ENCODE measurements at places on chromosomes 12 and 14.

DNA sequence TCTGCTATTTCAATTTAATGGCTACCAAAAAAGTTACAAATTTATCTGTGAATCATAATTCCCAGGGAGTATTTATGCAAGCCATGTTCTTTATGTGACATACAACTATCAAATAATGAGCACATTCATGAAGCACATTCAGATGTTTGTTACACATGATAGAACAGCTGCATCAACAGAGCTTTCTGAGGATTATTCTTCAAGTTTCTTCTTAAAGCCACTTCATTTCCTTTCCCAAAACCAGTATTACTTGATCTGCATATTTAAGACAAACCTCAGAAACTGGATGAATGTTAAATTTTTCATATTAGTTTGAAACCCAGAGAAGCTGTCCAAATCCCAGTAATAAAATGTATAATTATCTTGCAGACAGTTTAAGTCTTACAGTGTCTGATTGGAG lies 73.6 kb upstream of the SOX5 start:
- DNase-seq: no peak

- no peak for DNase-seq
Observed at GRCh38 chr14:100893228-100893601, 10.3 kb downstream of the RTL1 start.

- no peak for DNase-seq
Observed at GRCh38 chr14:104458845-104459244, 120.7 kb upstream of the C14orf180 start.

DNA sequence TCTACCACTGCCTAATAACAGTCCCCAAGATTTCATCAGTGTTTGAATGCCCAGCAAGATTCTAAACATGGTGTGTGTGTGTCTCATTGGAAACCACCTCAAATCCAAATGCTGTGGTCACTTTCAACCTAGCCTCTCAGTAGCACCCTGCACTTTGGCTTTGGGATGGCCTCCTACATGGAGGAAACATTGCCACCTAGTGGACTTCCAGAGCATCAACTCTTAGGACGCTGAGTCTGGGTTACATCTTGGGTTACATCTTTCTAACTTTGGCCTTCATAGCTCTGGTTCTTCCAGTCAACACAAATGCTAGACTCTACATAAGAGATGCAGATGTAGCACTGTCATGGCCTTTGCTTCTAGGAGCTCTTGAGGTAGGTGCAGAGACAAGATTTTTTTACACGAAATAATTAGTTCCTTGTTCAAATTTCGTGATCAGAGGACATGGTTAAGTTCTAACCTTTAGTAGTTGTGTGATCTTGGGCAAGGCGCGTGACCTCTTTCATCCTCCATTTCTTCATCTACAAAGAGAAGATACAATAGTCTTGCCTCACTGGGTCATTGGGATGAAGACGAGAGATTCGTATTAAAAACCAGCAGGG lies 113.5 kb upstream of the VASH1 start:
- peak; percentile 27 for DNase-seq

GRCh38 chr12:4271717-4272423 lies 1.7 kb upstream of the CCND2 start:
- DNase-seq: no peak

DNA sequence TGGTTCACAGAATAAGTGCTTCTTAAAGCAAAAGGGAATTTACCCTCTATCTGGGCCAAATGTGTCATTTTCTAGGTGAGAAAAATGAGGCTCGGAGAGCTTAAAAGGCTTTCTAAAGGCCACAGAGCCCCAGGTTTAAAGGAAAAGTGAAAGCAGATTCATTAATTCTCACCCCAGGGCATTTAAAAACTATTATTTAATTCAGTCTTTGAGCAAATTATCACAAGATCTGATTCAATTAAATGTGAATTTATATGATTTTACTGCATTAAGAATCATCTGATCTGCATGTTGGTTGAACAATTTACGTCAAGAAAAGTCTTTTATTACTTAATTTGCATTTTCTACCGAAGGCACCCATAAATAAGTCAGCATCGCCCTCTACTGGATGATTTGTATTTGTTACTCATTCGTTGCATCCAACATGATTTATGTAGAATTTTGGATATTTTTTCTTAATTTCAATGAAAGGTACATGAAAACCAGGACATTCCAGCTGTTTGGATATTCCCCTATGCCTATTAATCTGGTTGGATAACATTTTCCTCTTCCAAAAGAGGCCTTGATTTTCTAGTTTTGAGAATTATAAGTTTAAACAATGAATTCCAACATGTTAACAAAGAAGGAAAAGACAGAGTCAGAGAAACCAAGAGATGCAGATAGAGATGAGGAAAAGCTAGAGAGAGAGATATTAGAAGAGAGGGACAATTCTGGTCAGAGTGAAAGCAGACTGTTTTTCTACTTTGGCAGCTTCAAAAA lies 19.1 kb upstream of the DHRS7 start:
- peak; percentile 83 for DNase-seq

DNA sequence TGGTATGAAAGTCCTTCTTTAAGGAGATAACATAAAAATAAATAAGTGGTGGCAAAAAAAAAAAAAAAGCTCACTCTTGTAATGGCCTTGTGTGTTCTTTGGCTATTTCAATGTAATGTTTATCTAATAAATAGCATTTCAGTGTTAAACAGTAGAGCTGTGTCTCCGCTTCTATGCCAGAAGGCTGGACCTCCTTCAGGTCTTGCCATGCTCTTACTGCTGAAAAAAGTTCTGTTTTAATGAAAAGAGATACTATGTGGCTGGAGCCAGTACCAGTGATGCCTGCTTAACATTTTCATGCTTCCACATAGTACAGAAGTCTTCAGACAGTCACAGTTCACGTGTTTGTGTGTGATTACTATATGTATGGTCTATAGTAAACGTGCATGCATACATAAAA lies 74.1 kb upstream of the PRICKLE1 start:
- no peak for DNase-seq

GRCh38 chr14:89619596-89619995 lies 202.6 kb upstream of the FOXN3 start:
- no peak for DNase-seq

DNA sequence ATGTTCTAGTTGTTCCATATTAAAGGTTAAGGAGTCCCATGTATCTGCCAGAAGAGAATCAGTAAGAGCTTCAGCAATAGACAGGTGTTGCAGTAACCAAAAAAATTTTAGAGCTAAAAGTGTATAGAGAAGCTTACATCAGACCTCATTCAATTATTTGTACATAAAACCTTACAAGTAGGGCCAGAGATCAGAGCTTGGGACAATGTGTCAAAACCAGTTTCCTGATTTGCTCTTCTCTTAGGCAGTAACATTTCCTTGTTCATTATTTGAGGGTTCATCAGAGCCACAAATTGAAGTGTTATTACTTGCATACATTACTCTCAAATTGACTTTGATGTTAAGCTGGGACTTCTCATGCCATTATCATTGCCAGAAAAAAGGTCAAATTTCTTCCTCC lies 55.5 kb upstream of the ATXN7L3B start:
- no peak for DNase-seq

GRCh38 chr12:87943023-87943422 lies 86.2 kb downstream of the C12orf50 start:
- DNase-seq: no peak

- no peak for DNase-seq
Observed at GRCh38 chr14:99689266-99690236, 5.5 kb downstream of the CYP46A1 start.

DNA sequence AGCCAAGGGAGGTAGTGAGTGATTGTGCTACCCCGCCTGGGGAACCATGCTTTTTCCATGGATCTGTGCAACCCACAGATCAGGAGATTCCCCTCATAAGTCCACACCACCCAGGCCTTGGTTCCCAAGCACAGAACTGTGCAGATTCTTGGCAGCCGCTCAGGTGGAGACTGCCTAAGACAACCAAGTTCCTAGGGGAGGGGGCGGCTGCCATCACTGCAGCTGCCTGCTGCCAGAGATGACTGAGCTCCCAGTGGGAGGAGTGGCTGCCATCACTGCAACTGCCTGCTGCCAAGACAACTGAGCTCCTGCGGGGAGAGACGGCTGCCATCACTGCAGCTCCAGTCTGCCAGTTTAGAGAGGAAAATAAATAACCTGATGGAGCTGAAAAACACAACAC lies 138.3 kb upstream of the GARIN2 start:
- no peak for DNase-seq

- peak; percentile 92 for DNase-seq
Observed at GRCh38 chr12:119713551-119714031, 45.7 kb downstream of the PRKAB1 start.

- DNase-seq: no peak
Observed at GRCh38 chr12:43044241-43044640, 454.7 kb upstream of the PRICKLE1 start.

DNA sequence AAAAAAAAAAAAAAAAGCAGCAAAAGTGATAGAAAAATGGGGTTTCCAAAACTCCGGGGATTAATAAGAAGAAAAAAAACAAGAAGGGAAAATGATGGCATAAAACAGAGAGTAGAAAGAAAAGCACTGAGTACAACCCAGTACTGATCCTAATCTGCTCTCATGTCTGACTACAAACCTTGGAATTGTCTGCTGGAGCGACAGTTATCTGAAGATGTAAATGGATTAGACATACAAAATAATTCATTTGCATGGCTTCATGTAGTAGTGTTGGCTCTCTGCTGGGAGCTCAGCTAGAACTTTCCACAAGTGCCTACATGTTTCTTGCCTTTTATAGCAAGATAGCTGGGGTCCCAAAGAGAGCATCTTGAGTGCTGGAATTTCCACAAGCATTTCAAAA lies 34.2 kb downstream of the ZCRB1 start:
- DNase-seq: no peak

DNA sequence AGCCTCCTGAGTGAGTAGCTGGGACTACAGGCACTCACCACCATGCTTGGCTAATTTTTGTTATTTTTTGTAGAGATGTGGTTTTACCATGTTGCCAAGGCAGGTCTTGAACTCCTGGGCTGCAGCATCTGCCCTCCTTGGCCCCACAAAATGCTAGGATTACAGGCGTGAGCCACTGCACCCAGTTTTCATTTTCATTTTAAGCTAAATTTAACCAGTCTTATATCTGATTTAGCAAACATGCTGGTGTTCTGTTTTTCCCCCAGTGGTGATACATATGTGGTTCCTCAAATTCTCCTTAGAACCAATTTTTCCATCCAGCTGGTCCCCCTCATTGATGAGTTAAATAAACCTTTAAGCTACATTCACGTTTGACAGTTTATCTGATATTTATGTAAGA lies 43.8 kb upstream of the BICD1 start:
- no peak for DNase-seq

- no peak for DNase-seq
Observed at GRCh38 chr14:55605793-55606192, 25.8 kb downstream of the KTN1 start.

GRCh38 chr14:75989134-75989533 lies 3.6 kb downstream of the IFT43 start:
- DNase-seq: no peak

DNA sequence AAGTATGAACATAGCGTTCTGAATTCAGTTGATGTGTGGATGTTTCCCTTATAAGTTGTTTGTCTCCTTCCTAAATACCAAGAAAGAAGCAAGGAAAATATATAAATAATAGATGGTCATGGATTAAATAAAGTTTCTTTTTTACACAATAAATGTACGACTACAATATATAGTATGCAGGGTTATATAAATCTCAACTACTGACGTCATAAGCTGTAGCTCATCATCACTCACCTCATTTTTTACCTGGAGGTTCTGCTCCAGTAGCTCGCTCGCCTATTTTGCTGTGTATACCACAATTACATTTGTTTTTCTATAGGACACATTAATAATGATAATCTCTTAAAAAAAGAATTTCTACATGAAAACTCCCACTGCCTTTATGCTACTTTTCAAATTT lies 109.5 kb downstream of the NTS start:
- DNase-seq: no peak

GRCh38 chr14:69039288-69039628 lies 60.2 kb upstream of the ACTN1 start:
- no peak for DNase-seq

- no peak for DNase-seq
Observed at GRCh38 chr14:102117852-102118251, 21.8 kb upstream of the WDR20 start.

DNA sequence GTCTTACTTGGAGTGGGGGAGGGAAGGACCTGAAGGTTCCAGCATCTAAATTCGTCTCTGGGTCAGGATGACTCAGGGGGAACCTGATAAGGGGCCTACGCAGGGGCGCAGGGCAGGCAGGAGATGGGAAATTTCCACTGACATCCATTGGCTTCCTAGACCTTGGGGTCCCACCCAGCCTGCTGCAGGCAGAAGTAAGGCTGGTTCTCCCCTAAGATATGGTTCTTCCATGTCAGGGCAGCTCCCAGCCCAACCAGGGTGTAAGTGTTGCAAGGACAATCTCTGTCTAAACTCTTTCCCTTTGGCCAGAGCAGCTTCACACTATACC lies 2.1 kb upstream of the NDRG2 start:
- no peak for DNase-seq

- no peak for DNase-seq
Observed at GRCh38 chr12:34302131-34302885, 280.0 kb downstream of the ALG10 start.

- DNase-seq: no peak
Observed at GRCh38 chr14:50002926-50003212, 110.0 kb downstream of the ARF6 start.

DNA sequence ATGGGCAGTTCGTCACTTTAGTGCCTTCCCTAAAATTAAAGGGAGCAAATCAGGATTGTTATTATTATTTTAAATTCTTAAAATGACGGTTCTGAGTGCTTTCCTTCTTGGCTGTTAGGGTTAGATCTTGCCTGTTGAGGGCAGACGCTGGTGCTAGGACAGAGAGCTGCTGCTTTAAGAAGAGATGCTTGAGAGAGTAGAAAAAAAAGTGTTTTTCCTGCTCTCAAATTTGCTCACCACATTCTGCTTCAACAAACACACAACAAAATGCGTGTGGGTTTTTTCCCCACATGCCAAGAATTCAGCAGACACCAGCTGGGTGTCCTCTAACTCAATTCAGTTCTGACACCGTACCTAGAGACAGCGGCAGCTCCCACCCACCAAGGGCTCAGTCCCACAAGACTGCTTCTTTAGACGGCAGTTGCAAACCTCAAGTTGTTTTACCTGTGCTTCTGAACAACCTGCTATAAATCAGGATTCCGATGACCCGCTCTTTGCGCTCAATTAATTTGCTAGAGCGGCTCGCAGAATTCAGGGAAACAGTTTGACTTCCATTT lies 75.8 kb upstream of the RIN3 start:
- no peak for DNase-seq

GRCh38 chr12:19916196-19916753 lies 452.1 kb upstream of the PDE3A start:
- no peak for DNase-seq

Data from NCI-H2029 (cell line).